ENCODE measurements at places on chromosomes 4 and X.

DNA sequence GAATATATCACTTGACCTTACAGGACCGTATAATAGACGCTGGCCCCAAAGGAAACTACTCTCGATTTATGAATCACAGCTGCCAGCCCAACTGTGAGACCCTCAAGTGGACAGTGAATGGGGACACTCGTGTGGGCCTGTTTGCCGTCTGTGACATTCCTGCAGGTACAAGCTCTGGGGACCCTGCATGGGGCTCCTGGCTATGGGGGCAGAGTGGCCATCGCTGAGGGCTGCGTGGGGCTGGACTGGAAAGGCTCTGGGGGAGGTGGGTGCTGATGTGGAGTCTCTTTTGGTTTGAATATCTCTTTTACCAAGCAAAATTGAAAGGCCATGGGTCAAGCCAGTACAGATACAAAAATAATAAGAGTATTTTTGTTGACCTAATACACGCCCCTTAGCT is 33.9 kb downstream of the NELFA start:
- DNase-seq, result no peak

GRCh38 chr4:134885436-134885835 is 683.8 kb upstream of the PABPC4L start:
- no peak for DNase-seq

- peak; percentile 46 for DNase-seq
Measured at GRCh38 chr4:153153339-153153871, 50.8 kb upstream of the TRIM2 start.

DNA sequence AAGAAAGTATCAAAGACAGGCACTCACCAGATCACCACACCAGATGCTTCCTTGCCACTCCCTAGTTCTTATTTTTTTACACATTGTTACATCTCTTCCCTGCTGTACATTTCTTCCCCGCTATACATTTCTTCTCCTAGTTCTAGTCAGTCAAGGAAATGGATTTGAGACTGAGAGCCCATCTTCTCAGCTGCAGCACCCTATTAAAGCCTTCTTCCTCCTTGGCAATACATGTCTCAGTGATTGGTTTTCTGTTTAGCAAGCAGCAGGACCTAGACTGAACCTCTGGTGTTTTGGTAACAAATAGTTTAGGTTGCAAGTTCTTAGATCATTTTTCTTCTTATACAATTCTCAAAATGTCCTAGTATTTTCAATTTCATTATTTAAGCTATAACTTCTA is 35.3 kb upstream of the KLHL8 start:
- DNase-seq, result no peak

GRCh38 chr4:77504407-77504806 is 101.2 kb upstream of the CXCL13 start:
- no peak for DNase-seq
